ENCODE measurements at places on chromosomes 4 and X.

- DNase-seq, result no peak
Measured at GRCh38 chr4:88981993-88982392, 75.0 kb downstream of the FAM13A start.

DNA sequence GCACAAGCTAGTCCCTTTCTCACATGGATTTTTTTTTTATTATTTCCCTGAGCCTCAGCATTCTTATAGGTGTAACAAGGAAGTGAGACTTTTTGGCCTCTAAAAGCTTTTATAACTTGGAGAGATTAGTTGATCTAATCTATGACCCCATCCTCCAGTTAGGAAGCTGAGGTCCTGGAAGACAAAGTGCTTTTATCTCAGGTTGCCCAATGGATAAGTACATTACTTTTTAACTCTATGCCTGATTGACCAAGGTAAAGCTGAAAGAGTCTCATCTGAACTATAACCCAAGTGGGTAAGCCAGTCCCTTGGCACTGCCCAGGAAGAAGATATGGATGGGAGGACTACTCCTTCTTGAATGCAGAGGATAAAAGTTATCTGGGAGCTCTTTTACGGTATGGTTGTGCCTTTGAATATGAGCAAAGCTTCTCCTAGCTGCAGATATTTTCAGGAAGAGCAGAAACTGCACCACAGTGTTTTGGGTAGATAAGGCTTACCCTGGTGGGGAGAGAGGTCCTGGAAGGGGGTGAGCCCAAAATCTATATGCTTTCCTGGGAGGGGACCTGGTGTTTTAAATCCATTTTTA, 40.2 kb downstream of the VSIG4 start:
- DNase-seq, result no peak

- DNase-seq, result peak; percentile 53
Measured at GRCh38 chrX:41259516-41259915, 74.4 kb upstream of the DDX3X start.

- no peak for DNase-seq
Measured at GRCh38 chrX:689983-690382, 59.4 kb downstream of the SHOX start.

GRCh38 chr4:82913305-82913704, 12.8 kb downstream of the THAP9 start:
- DNase-seq, result no peak

- DNase-seq, result no peak
Measured at GRCh38 chr4:182924497-182924896, 7.3 kb upstream of the DCTD start.

GRCh38 chrX:150966235-150966634, 16.9 kb upstream of the HMGB3 start:
- DNase-seq, result no peak

DNA sequence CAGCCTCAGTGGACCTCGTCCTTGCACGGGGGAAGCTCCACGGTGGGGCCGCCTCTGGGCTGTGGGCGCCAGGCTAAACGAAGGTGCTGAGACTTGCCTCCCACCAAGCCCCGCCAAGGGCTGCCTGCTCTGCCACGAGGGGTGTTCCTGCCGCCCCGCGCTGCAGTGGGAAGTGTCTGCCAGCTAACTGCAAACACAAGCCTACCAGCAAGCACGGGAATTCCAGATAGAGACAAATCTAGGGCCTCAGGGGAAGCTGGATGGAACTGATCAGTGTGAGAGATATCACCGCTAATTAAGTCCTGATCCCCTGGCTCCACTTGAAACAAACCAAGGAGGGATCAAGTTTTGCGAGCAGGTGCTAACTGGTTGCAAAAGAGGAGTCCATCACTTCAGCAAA, 181.6 kb upstream of the LEF1 start:
- no peak for DNase-seq

DNA sequence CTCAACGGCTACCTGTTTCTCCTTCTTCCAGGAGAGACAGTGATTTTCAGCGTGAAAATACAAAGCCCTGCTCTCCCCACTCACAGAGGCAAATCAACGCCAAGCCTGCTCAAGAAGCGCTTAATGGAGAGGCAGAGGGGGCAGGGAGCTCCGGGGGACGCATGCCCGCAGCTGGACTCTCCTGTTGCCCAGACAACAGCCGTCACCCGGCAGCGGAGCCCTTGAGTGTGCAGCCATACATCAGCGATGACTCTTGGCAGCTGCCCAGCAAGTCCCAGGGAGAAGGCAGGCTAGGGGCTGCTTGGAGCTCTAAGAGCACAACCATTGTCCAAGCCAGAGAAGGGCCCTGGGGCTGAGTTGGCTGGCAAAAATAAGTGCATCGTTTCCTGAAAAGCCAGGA, 71.0 kb upstream of the AFAP1 start:
- DNase-seq, result peak; percentile 69

GRCh38 chrX:11665168-11666111, at the start of gene ARHGAP6:
ARHGAP6 (minus strand) TSS chrX:11665920; CDS start chrX:11664828, 1,092 bp downstream.
- DNase-seq, result peak; percentile 55

GRCh38 chr4:185837415-185838103, 25.6 kb upstream of the SORBS2 start:
- DNase-seq, result no peak

DNA sequence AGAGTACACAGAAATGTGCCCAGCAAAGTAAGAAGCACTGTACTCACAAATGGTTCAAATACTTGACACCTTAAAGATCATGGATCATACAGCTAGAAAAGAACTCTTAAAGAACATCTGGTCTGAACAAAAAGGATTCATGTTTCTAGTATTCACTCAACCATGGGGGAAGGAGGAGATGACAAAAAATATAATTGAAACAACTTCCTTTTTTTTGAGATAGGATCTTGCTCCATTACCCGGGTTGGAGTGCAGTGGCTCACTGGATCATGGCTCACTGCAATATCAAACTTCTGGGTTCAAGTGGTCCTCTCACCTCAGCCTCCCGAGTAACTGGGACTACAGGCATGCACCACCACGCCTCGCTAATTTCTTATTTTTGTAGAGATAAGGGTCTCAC, 6.0 kb downstream of the DHX15 start:
- no peak for DNase-seq
